T follicular helper cell (primary cell): ENCODE measurements at places on chromosomes 5 and 9.

- DNase-seq = peak; percentile 36
These were observed 166.8 kb downstream of the ARHGEF28 start for GRCh38 chr5:73792687-73793320.

- DNase-seq = no peak
These were observed 364.1 kb upstream of the RORB start for GRCh38 chr9:74132986-74133385.

DNA sequence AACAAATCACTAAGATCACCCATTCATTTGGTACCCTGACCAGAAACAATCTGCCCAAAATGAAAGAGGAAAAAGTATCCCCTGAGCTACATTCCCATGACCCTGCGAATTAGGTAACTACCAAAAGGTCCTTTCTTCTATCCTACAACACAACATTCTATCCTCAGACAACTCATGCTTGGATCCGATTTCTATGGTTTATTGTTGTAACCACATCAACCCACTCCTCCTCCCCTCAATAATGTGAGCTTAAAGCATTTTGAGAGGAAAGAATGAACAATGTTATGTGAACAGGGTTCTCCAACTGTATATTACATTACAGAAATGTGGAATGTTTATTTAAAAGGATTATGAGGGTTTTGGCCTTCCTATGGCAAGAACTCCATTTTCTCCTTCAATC is 4.0 kb downstream of the SLC35D2 start:
- no peak for DNase-seq

DNA sequence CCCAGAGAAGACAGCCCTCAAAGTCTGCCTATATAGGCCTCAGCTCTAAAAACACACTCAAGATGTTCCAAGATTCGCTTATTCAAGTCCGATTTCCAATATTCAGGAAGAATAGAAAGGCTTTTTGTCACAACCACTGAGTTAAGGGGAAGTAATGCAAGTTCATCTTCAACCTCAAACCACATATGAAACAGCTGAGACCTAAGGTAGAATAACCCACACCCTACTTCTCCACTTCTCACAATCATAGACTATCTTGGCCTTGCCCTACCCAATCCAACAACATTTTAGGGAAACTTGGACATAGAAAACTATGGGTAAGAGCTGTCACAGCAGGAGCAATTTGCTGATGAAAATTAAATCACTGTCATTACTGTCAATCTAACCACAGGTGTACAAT is 152.0 kb upstream of the LRRTM2 start:
- no peak for DNase-seq

DNA sequence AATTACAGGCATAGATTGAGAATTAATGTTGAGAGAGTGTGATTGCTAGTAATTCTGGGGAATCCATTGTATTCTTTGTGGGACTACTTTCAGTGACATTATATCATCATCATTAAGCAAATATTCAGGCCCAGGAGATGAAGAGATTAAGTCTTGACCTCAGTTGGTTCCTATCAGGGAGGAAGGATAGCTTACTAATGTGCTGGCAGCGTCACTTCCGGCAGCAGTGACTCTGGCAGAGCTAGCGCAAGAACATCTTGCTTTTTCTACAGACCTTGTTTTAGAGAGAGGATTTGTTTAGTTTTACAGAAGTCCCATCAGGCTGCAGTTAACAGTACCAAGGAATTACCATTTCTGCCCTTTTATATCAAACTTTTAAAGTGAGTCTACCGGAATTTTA is 20.3 kb downstream of the OSTF1 start:
- DNase-seq = no peak

GRCh38 chr5:40674661-40675235 is 5.0 kb upstream of the PTGER4 start:
- DNase-seq = no peak

- peak; percentile 97 for DNase-seq
These were observed at the start of gene RNF44 for GRCh38 chr5:176536902-176537553. TSS of gene RNF44 (minus strand) at chr5:176537402. CDS start at chr5:176532472, 4,930 bp downstream.

- no peak for DNase-seq
These were observed 7.1 kb downstream of the MEGF9 start for GRCh38 chr9:120707170-120707569.

GRCh38 chr5:56037531-56038010 is 42.8 kb upstream of the IL6ST start:
- DNase-seq = no peak

DNA sequence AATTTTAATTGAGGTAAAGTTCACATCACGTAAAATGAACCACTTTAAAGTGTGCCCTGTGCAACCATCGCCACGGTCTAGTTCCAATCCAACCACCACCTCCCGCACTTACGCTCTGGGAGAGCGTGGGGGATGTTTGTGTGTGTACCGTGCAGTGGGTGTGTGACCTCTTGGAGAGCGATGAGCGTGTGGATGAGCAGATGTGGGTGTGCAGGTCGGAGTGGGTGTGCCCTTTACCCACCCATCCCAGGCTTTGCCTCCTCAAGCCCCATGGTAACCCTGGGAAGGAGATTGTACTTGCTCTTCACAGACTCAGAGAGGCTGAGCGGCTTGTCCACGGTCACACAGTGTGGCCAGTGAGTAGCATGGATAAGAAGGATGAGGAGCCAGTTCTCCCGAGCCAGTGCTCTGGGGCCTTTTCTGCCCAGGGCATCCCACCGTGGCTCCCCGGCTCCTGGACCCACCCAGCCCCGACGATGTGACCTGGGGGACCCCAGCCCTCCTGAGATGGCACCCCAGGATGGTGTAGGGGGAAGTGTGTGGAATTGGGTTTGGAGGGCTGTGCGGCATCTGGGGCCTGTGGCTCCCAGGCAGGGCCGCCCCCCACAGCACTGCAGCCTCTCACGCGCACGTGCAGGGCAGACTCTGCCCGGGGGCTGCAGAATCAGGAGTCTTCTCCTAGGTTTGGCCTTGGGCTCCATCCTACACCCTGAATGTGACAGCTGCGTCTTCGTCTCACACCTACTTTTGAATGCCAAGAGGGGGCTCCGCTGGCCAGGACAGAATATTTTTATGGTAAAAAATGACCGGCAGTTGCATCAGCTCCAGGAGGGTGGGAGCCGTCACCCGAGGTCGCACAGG is 13.6 kb downstream of the LHX3 start:
- no peak for DNase-seq

- DNase-seq = no peak
These were observed at the start of gene PCDHGB2 for GRCh38 chr5:141359790-141360426. TSS of gene PCDHGB2 (plus strand) at chr5:141359994. CDS start at chr5:141360136, 142 bp downstream.

DNA sequence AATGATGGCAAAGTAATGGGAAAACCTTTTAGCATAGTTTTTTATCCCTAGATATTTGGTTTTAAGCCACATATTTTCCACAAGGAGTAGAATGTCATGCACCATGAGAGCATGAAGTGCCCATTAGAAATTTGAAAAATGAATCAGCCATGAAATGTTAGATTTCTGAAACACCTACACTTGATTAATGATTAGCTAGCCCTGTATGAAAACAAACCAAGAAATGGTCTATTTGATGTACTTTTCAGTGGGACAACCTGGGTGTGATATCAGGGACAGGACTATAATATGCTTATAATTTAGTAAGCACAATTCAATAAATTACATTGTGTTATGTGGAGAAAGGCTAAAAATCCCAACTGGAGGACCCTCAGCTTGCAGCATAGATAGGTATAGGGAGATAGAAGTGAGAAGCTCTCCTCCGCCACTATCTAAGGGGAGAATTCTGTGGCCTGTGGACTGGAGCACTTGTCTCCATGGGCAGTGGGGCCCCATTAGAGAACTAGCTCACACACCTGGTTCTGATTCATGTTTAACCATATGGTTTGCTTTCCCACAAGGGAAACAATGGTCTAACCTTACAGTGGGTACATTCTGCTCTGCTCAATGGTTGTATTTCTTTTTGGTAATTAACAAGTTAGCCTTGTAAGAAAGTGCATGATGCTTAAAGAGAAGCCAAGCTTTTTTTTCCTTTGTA is 35.2 kb downstream of the NUP214 start:
- no peak for DNase-seq

- no peak for DNase-seq
These were observed 17.2 kb upstream of the GCNT1 start for GRCh38 chr9:76441551-76442322.

DNA sequence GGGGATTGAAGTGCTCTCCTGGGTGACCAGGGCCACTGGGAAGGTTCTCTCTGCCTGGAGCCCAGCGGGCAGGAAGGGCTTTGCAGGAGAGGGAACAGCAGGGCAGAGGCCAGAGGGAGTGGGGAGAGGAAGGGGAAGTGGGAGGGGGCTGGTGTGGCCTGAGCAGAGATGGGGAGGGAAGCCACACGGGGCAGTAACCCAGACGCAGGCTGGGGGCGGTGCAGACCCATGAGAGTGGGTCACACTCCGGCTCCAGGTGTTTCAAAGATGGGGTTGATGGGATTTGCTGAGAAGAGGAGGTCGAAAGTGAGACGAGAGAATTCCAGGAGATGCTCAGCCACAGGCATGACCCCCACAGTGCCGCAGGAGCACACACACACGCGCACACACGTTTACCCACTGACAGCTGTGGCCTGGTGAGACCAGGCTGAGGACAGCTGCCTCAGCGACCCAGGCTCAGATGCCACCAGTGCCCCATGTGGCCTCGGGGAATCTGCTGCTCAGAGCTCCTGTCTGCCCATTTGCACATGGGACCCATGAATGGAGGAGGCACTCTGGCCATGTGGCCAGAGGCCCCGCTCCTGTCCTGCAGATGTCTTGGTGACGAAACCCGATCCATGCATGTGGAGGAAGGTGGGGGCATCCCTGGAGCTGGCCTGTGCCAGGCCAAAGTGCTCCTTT is 32.7 kb upstream of the FCN2 start:
- DNase-seq = no peak

- no peak for DNase-seq
These were observed 75.5 kb downstream of the RAI14 start for GRCh38 chr5:34731435-34732232.

- no peak for DNase-seq
These were observed 10.2 kb downstream of the AQP3 start for GRCh38 chr9:33437205-33437604.

- DNase-seq = no peak
These were observed 418.2 kb downstream of the IRX2 start for GRCh38 chr5:2333291-2333690.

DNA sequence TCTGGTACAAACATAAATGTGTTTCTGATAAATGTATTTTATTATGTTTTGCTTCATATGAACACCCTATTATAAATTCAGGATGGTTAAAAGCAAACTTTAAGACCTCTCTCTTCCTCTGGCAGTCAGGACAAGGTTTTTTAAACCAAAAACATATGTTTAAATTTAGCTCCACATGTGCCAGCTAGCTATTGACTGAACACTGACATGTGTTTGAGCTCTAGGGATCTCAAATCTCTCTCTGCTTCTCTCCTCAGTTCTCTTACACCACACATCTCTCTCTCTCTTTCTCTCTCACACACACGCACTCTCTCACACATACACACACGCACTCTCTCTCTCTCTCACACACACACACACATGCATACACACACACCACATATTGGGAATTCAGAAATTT is 150.1 kb upstream of the RFX3 start:
- no peak for DNase-seq

DNA sequence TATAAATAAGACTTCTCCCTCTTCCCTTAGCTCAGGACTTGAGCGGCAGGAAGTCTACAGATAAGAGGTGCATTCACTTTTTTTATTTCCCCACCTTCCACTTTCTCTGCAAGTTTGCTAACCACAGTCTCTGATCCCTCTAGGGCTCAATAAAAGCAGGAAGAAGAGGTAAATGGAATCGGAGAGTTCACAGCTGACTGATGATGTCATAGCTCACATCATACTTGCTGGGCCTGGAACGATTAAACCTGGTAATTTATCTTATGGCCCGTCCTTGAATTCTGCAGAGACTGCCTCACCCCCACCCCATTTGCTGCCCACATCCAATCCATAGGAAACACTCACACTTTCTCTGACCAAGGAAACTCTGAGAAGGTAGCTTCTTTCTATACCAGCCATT is 62.9 kb downstream of the DRD1 start:
- DNase-seq = no peak

- no peak for DNase-seq
These were observed 128.4 kb downstream of the GRIA1 start for GRCh38 chr5:153618867-153619266.

GRCh38 chr5:72476275-72476674 is 30.9 kb downstream of the ZNF366 start:
- no peak for DNase-seq

DNA sequence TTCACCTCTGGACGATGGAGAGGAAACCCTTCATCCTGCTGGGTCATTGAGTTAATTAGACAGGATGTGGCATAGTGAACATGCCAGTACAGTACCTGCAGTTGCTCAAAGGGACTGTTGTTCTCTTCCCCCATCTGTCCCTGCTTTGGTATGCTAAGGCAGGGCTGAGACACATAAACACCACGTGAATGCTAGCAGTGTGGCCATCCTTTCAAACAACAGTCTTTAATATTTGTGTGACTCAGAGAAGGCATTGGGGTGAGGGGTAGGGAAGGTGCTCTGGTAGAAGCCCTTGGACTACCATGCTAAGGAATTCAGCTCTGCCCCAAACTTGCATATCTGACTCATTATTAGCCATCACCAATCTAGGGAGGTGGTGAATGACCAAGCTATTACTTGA is 180.2 kb upstream of the ZNF618 start:
- no peak for DNase-seq

GRCh38 chr9:114968671-114969070 is 38.3 kb upstream of the TNFSF8 start:
- no peak for DNase-seq

DNA sequence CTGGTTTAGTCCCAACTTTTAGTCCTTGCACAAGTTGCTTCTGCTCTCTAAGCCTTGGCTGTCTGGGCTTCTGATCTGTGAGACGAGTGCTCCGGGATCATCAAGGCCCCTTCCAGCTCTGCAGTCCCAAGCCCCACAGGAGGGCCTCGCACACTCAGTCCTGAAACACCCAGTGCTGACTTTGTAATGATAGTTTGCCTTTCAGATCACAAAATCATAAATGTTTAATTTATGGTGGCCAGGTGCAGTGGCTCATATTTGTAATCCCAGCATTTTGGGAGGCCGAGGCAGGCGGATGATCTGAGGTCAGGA is 95.9 kb upstream of the SLC25A48 start:
- no peak for DNase-seq

DNA sequence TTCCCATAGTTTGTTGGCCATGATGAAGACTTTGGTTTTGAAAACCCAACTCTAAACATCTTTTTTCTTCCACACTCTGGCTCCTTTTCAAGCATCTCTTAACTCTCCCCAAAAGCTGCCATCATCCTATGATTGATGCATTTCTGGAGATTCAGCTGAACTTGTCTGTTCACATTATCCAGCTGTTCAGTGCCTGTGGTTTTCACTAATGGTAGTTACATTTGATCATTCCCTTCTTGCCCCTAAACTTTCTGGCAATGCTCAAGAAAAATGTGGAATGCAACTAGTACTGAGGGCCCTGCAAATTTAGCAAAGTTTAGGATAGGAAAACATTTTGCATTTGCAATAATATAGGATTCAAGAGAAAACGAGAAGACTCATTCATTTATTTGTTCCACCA is 267.5 kb downstream of the ENC1 start:
- DNase-seq = no peak
